GOT3 (cell line): ENCODE measurements at places on chromosomes 12 and 14.

GRCh38 chr14:50544911-50545310, 12.5 kb upstream of the MAP4K5 start:
- no peak for DNase-seq

- DNase-seq: no peak
Observed at GRCh38 chr14:70707138-70708038, 65.7 kb downstream of the TTC9 start.

DNA sequence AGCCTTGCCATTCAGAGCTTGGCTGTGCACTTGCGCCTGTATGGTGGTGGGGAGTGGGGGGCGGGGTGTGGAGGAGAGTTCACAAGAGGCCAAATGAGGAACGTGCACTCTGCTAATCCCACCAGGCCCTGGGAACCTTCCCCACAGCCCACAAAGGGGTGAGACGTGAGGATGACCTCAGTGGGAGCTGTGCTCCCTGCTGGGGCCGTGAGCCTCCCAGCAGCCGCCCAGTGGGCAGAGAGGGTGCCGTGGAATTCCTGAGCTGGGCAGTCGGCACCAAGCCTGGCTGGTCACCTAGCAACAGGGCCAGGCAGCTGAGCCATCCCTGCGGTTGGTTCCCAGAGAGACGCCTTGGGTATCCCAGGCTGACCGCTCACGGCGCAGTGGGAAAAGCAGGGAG, 53.7 kb downstream of the CCNK start:
- no peak for DNase-seq

GRCh38 chr12:57816855-57817151, 1.7 kb downstream of the AVIL start:
- no peak for DNase-seq

DNA sequence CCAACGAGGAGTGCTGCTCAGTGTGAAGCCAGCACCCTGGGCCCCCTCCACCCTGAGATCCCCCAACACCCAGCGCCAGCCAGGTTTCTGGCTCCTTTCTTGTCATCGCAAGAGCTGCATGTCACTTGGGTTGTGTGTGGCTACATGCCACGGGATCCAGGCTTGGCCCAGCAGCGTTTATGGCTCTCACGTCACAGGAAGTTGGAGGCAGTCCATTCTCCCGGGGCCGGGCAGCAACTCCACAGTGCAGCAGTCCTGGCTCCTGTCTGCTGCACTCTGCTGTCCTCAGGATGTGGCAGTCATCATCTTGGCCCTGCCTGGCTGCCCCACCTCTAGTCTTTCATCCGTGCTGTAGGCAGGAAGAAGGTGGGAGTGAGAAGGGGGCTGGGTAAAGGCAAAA, 78.3 kb downstream of the AACS start:
- DNase-seq: no peak

DNA sequence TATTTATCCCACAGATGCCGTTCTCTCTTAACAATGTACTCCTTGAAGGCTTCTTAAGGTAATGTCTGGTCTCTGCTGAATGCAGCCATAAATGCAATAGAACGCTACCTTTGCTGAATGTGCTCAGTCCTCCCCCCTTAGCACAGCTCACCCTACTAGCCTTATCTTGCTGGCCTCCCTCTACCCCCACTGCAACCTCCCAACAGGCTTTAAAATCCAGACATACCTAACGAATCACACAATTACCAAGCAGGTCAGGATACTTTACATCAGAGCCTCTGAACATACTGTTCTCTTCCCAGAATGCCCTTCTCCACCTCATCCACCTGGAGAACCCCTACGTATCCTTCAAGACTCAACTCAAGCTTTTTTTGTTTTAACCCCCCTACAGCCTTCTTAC, 51.0 kb upstream of the CRADD start:
- no peak for DNase-seq

DNA sequence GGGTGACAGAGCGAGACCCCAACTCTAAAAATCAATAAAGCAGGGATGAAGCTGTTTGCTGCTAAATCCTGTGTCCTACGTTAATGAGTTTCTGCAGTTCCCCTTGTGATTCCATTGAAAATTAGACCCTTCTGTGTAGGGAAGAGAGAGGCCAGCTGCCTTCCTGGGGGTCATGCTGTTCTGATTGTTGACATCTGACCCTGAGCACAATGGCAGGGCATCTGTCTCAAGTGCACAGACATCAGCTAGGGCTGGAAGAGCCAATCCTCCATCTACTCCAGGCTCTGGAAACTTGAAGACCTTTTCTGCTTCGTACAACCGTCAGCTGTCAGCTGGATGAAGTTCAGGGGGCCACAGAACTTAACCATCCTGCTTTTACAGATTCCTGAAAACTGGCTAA, 10.1 kb downstream of the FBXL14 start:
- no peak for DNase-seq

GRCh38 chr12:13362260-13362841, 165.8 kb downstream of the EMP1 start:
- DNase-seq: no peak

DNA sequence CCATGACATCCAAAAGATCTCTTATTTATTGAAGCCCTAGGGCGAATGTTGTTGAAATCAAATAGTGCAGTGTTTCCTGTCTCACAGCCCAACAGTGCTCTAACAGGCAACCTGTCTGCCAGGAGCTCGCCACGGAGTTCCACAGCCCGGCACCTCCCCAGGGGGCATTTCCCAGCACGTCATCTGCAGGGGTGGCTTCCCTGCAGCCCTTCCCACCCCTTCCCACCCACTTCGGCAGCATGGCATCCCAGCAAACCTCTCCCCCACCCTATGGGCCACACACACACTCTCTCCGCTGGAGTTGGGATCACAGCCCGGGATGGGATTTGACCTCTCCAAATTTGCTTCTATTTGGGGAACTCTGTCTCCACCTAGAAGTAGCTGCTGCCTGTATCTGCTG, 62.7 kb upstream of the C14orf180 start:
- DNase-seq: no peak

GRCh38 chr12:124928095-124928911, 13.9 kb upstream of the UBC start:
- DNase-seq: no peak

- no peak for DNase-seq
Observed at GRCh38 chr12:2682296-2683251, 112.2 kb upstream of the FKBP4 start.

DNA sequence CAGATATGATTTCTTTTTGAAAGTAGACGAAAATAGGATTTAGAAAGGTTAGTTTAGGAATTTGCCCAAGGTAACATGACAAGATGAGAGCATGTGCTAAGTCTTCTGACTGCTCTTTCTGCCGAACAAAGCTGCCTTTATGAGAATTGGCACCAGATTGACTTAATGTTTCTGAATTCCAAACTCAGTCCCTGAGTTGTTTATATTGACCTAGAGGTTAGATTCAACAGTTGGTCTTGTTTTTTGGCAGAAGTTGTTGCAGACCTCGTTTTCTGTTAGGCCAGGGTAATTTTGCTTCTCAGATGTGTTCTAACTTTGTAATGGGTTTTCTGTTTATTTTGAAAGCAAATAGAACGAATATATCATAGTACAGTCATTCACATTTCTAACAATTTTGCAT, 61.5 kb upstream of the LRTM2 start:
- DNase-seq: no peak

DNA sequence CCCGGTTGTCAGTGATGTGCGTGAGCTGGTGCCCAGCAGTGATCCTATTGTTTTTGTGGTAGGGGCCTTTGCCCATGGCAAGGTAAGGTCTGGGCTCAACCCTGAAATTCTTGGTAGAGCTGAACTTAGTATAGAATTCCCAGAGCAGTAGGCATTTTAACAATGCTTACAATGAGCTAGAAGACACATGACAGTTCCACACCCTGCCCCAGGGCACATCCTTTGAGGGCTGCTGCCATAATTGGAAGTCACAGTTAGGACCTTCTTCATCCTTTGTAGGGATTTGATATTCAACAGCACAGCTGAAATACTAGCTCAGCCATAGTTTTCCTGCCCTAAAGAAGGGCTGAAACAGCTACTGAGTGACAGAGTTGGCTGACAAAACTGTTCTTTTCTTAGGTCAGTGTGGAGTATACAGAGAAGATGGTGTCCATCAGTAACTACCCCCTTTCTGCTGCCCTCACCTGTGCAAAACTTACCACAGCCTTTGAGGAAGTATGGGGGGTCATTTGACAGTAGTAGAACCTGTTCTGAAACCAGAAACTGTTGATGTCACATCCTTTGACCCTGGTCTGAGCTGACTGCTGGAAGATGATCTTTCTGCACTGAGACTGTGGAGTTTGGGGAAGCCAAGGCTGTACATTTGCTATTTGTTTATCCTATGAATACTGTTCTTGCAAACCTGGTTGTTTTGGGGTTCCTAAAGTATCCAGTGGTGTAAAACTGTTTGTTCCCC, 4.8 kb downstream of the EMG1 start:
- DNase-seq: no peak

DNA sequence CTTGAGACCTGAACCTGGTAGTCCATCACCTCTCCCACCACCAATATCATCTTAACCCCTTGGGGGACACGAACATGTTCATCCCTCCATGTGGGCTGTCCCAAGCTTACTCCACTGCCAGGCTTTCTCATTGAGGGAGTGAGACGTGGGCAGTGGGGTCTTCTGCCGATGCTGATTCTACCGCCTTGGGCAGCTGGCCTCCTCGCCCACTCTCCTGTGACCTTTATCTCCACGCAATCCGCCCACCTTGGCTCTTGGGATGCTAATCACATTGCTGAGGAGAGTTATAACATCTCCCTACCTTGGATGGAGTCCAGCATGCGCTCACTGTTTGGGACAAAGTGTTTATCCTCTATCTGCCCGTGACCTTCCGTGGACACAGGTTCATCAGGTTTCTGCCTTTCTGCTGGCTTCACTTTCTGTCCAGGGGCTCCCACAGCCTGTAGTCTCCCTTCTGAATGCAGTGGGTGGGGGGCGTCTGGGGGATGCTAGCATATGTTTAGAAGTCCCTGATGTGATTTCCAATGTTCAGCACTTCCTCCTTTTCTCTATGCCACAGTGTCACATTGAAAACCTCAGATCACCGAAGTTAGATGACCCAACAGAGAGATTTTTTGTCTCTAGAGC, 53.2 kb upstream of the ESRRB start:
- no peak for DNase-seq
